ENCODE measurements at places on chromosomes 13 and 19.
A peak's percentile ranks its signal among the peaks of the same experiment; 100 is the strongest.

DNA sequence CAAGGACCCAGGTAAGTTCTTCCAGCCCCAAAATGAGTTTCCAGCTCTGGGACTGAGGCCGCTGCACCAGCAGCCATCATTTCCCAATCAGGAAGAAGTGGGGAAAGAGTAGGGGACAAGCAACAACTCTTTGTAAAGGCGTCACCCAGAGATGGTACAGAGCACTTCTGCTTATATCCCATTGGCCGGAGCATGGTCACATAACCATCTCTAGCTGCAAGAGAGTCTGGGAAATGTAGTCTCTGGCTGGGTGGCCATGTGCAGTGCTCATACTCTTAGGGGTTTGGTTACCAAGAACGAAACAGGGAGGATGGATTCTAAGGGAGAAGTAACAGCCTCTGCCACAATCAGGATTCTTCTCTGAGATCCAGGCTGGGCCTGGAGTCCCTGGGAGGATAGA, 26.3 kb downstream of the CKM start:
- no peak for DNase-seq

- no peak for DNase-seq
Observed at GRCh38 chr19:55437410-55437809, 5.7 kb downstream of the SHISA7 start.

DNA sequence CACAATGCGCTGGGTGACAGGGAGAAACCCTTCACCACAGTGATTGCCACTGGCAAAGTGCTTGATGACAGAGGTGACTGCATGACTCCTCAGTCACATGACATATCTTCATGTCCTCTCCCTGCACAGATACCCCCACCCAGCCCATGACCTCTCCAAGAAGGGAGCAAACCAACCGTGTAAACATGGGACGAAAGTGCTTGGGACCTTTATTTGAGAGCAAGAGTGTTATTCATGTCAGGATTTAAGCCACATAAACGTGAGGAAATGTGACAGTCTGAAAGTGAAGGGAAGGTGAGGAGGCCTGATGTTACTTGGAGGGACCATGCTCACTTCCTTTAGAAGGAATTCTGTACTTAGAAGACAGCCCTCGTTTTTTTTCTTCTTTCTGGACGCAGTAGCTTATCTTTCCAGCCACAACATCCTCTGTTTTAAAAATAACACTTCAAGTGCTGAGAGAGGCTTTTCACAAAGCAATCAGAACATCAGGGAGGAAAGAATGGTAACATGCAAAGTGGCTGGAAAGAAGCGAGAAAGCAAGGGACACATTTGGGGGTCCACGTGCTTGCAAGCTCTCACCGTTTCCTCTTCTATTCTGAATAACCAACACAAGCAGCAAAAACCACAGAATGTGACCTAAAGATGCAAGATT, 35.6 kb downstream of the EPS15L1 start:
- no peak for DNase-seq

DNA sequence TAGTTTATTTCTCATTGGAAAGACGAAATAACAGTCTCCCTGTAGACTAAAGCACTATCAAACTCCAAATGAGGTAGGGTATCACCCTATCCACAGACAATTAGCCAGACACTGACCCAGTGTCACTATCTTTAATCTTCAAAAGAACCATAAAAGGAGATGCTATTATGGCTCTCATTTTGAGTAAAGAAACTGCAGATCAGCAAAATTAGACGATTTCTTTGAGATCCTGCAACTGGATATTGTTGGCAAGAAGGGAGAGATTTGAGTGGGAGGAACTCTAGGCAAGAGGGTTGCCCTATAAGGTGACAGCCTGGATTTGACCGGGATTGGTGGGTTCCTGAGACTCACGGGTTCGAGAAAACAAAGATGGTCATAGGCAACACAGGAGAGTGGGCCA, 71.2 kb downstream of the PCDH9 start:
- DNase-seq, result no peak

DNA sequence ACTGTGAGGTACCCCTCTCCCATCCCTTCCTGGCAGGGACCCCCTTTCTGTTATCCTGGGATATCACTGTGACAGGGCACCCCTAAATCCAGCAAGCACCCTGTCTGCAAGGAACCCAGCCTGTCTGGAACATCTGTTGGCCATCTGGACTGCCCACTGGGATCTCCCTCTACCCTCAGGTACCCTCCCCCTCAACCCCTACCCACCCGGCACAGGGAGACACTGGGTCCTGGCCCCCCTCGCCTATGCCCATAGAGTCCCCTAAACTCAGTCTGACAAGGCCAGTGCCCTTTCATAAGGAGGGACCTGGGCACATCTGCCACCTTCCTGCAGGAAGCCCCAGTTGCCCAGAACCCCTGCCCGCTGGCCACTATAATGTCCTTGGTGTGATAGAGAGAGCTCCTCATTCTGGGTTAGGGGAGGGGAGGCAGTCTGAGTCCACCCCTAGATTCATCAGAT, 2.8 kb upstream of the SLC27A5 start:
- no peak for DNase-seq

DNA sequence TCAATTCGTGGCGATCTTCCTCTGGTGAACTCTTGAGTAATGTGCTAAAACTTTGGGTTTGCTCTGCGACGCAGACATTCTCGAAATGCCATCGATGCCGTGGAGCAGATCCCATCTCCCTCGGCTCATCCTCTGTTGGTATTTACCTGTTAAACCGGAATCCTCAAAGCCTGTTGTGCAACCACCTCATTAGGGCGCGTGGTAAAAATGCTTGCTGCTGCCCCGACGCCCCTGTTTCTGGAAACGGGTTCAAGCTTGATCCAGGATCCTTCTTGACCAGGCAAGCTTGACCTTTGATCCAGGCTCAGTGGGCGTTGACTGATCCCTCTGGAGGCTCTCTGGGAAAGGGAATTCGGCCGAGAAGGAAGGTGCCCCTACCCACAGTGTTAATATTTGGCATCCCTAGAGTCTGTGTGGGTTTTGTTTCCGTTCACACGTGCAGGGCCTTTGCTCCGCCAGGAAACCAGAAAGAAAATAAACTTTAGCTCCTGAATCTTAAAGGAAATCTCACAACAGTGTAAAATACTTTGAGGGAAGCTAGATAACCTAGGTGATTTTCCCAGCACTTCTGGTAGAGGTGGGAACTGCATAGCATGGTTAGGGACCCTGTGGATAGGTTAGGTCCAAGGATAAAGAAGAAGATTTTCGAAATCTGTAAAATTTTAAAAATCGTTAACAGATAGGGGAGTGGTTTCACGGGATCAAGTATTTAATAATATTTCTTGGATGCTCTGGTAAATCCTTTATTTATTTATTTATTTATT, 1.1 kb downstream of the LSM14A start:
- DNase-seq, result no peak

DNA sequence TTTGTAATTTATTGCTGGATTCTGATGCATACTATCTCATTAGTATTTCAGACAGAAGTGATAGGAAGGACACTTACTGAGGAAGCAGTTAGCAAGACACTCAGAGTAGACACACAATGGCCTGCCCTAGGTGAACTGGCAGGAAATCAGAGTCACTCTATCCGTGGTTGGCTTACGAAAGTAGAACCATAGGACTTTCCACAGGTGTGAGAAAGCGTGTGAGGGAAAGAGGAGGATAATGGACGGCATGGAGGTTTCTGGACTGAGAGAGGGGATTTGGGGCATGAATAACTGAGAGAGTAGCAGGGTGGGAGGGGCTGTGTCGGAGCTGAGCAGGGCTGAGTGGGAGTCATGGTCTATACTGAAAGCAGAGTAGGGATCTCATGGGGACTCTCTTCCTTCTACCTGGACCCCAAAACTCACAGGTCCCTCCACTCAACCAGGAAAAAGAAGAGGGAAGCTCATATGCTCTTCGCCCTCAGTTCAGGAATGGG, 18.7 kb upstream of the EID2 start:
- DNase-seq, result no peak

DNA sequence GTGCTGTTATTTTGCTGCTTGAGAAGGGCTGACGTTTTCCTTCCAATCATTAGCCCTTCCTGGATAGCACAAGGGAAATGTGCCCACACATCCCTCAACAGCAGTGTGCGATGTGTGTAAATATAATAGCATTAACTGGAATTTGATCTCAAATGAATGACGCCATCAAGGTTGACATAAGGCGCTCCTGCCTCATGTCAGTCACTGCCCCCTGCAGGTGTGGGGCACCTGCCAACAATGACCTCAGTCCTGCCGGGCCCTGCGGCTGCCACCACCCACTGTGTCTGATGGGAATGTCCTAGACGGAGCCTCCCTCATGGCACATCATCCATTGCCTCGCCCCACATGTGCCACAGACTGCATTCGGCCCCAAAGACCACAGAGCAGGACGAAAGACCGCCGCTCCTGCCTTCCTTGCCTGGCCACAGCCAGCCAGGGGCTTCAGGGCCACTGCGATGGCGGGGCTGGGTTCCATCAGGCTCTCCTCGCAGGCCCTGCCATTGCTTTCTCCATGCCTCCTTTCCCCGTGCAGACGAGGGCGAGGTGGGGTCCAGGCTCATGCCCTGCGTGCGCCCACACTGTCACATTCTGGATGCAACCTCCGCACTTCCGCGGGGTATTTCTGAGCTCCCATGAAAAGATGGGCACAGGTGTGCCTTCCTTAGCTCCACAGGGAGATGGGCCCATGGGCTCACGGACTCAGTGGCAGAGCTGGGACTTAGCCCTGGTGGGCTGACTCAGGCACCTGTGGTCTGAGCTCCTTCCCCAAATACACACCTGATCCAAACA, 146.7 kb downstream of the SOX1 start:
- DNase-seq, result no peak

DNA sequence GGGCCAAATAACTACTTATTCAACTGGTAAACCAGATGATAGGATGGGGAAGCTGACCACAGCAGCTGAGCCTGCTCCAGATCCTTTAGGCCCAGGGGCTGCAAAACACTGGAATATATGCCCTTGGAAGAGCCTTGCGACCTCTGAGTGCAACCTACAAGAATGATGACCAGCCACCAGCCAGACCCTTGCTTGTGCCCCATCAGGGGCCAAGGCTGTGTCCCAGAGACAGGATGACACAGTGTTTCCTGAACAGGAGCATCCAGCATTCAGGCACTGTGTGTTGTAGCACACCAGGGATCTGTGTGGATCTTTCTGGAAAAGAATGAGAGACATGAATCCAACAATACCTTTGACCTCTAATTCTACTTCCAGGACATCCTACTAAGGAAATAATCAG, 14.5 kb downstream of the GJA3 start:
- DNase-seq, result no peak

GRCh38 chr13:37476874-37477273, 121.7 kb downstream of the POSTN start:
- no peak for DNase-seq

DNA sequence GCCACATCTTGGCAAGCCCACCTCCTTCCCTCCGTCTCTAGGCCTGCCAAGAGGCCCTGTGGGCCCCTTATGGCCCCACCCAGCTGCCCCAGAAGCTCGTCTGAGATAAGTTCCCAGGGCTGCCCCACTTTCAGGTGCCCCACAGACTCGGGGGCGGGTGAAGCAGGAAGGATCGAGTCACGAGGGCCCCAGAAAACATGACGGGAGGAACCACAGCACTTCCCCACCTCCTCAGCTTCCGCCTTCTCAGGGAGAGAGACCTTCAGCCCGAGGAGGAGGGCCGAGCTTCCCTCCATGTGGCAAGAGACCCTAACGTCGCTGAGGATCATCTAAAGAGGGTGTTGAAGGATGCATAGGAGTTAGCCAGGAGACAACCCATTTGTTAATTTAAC, 4.5 kb upstream of the IL12RB1 start:
- DNase-seq, result peak; percentile 92

DNA sequence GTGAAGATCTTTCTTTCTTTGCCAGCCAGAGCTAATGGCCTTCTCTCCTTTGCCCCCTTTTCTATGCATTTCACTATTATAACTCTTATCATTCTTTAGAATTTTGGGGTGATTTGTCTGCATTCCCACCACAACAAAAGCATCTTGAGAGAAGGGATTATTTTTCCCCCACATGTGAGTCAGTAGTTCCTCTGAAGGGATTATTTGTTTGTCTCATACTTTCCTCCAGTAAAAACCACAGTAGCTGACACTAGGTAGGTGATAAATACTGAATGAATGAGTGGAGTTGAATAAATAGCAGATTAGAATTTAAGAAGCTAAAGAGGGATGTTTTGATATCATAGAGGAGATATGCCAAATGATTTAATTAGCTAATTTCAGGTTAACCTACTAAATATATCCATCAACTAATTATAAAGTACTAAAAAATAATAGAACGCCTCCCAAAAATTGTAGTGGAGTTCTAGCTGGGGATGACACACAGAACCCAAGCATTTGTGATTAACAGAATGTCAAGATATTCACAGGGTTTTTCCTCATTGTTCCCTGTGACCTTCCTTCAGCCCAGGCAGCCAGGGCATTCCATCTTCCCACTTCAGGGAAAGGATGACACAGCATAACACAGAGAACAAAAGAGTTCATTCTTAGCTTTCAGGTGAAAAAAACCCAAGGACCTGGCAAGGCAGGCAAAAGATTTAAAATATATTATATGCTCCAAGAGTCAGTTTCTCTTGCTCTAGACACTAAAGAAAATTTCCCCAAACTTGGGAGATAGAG, 3.5 kb upstream of the TBC1D4 start:
- DNase-seq, result no peak

- DNase-seq, result no peak
Observed at GRCh38 chr13:51534041-51534817, 50.0 kb upstream of the WDFY2 start.

DNA sequence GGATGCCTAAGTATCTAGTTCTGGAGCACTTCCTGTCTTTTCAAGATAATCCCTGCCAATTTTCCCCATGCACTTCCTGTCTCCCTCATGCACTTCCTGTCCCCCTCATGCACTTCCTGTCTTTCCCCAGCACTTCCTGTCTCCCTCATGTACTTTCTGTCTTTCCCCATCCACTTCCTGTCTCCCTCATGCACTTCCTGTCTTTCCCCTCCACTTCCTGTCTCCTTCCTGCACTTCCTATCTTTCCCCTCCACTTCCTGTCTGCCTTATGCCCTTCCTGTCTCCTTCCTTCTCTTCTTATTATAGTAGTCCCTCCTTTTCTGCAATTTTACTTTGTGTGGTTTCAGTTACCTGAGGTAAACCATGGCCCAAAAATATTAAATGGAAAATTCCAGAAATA, 3.0 kb upstream of the TNNT1 start:
- no peak for DNase-seq

- no peak for DNase-seq
Observed at GRCh38 chr13:78638216-78638615, 20.7 kb downstream of the OBI1 start.

GRCh38 chr19:8609279-8610040, 1.1 kb downstream of the ADAMTS10 start:
- no peak for DNase-seq

DNA sequence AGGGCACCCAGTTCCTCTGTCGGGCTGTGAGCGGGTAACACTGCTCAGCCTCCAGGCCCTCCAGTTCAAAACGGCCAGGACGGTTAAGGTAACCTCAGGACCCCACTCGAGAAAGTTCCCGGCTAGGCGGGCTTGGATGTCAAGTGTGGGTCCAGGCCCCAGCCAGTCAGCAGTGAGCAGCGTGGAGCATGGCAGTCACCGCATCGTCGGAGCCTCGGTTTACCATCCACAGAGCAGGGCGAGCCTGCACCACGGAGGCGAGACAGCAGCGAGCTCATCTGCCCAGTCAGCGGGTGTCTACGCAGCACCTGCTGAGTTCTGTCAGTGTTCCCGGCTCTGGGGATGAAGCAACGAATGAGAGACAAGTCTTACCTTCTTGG, 8.0 kb upstream of the CNOT3 start:
- DNase-seq, result no peak
